Anterior cingulate cortex (tissue), 58 donors: ENCODE measurements at places on chromosomes 1 and 21.

DNA sequence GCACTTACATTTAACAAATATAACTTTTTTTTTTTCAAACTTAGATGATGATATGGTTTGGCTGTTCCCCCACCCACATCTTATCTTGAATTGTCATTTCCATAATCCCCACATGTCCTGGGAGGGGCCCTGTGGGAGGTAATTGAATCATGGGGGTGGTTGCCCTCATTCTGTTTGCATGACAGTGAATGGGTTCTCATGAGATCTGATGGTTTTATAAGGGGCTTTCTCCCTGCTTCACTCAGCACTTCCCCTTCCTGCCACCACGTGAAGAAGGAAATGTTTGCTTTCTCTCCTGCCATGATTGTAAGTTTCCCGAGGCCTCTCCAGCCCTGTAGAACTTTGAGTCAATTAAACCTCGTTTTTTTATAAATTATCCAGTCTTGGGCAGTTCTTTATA, 432.6 kb downstream of the AMY1C start:
- DNase-seq = no peak

DNA sequence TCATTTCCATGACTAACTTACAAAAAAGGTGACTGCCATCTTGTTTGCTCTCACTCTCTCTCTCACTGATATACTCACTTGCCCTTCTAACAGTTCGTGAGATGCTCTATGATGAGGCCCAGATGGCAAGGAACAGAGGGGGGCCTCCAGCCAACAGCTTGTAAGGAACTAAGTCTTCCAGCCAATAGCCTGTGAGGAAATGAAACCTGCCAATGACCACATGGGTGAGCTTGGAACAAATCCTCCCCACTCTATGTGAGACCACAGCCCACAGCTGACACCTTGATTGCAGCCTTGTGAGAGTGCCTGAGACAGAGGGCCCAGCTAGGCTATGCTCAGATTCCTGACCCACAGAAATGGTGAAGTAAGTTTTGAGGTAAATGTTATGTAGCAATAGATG, 153.7 kb downstream of the HHIPL2 start:
- no peak for DNase-seq

DNA sequence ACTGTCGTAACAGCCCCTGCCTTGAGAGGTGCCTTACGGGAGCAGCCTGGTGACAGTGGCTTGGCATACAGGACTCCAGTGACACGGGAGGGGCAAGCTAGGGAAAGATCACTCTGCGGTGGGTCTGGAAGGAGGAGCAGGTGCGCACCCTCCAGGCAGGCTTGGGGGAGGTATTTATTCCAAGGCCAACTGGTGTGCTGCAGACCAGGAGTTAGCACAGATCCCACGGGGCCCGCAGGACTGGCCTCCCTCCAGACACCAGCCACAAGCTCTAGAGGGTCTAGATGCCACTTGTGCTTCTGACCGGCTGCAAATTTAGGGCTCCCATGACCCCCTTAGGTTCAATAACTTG, 22.1 kb downstream of the PSEN2 start:
- DNase-seq = no peak

GRCh38 chr21:43207043-43207315, 38.2 kb downstream of the CRYAA start:
- DNase-seq = no peak

DNA sequence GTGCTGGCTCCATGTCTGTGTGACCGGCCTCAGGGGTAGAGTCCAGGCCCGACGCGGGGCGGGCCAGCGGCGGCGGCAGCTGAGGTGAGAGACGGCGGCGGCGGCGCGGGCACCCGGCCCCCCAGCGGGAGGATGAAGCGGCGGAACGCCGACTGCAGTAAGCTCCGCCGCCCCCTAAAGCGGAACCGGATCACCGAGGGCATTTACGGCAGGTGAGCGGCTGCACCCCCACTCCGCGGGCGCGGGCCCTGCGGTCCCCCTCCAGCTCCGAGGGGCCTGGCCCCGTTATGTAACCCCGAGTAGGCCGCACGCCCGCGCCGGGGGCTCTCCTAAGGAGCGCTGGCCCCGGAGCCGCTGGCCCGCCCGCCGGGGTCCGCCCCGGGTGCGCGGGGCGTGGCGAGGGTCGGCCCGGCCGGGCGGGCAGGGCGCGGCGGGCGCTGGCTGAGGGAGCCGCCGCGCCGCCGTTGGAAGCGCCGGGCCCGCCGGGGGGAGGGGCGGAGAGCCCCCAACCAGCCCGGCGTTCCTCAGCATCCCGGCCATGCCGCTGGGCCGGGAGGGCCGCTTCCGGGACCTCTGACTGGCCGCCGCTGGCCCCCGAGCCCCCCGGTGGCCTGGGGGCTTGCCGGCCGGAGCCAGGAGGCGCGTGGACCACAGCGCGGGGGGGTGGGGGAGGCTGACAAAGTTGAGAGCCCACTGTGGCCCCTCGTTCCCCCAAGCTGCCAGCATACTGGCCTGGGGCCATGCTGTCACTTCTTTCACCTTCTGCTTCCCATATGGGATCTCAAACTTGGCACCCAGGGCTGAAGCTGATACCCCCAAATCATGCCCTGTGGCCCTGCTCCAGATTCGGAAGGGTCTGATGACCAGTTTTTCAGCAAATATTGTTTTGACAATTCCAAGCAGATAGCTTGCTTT, 527 bp downstream of the MACO1 start:
- no peak for DNase-seq

- no peak for DNase-seq
These were observed 69.7 kb downstream of the TTLL7 start for GRCh38 chr1:83929184-83929583.

DNA sequence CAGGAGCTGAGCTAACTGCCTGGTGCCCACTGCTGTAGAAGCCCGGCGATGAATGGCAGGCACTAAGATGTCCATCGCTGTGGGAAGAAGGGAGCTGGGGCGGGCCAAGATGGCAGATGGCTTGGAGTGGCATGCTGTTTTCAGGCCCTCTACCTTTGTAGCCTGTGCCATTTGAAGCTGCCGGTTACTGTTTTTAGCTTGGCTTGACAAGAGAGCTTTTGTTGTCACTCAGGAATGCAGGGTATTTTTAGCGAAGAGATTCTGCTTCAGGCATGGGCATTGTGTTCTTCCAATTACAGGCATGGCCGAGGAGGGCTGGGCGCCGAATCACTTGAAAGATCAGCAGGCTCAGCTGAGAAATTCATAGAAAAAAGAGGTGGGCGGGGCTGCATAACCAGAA, 348.7 kb downstream of the RPS6KC1 start:
- no peak for DNase-seq

DNA sequence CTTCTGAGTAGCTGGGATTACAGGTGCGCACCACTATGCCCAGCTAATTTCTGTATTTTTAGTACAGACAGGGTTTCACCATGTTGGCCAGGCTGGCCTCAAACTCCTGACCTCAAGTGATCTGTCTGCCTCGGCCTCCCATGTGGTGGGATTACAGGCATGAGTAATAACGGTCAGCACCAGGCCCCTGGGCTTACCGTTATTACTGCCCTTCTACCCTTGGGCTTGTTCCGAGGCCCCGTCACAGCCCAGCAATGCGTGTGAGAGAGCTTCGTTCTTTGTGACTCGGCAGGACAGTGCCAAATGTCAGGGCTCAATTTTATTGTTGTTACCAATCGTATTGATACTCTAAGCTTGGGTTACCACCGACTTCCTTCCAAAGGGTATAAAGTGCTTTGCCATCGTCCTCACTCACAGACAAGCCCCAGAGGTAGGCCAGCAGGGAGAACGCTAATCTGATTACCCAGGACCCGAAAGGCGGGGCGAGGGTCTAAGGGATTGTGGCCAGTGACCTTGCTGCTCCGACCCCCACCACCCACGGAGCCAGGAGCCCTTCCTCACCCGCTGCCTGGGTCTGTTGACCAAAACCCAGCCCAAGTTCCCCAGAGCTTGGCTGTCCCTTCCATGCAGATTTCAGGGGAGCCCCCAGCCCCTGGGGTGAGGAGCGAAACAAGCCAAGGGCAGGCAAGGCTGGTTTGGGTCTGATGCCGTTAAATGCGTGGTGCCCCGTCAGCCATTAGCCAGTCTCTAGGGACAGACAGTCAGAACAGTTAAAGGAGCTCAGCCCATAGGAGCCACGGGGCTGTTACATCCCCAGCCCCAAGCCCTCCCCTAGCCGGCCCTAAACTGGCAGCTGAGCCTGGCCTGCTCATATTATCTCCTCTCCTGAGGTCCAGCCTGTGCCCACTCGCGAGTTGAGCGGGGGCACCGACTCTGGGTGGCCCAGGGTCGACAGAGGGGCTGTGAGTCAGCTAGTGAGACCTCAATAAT, 54.9 kb upstream of the CASZ1 start:
- no peak for DNase-seq

DNA sequence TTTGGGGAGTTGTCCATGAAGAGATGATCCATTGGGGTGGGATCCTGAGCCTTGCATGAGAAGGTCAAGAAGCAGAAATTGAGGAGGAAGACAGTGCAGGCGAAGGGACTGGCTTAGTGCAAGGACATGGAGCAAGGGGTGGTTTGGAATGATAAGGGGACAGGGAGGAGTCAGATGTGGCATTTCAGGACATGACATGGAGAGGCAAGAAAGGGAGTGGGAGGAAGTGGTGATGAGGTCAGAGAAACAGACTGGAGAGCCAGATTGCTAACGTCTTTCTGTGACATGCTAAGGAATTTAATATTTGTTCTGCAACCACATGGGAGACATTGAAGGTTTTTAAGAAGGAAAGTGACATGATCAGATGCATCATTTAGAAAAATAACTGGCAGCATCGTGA, 346.8 kb upstream of the FMN2 start:
- DNase-seq = no peak

GRCh38 chr1:240619906-240620621, 8.1 kb upstream of the GREM2 start:
- no peak for DNase-seq

DNA sequence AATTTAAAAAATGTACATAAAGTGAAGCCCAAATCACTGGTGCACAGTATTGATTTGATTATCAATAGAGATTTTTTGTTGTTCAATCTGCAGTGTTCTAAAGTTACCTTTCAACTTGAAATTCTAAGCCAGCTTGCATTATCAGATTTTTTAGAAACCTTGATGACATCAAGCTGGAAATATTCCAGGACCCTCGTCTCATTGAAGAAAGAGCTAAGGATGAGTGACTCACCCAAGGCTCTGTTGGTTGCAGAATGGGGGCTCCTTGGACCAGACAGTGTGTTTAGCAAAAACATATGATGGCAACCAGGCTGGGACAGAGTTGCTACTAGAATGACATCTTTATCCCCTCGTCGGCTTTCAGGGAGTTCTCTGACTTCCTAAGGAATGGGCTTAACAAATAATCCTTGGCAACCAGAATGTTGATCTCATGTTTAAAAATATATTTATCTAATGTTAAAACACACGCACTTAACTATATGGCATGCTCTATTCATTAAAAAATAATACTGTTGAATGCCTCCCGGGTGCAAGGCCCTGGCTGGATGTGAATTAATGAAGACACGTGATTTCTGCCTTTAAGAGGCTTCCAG, 79.7 kb downstream of the RUNX3 start:
- DNase-seq = no peak

GRCh38 chr1:26097696-26098095, 13.9 kb upstream of the PDIK1L start:
- DNase-seq = no peak

DNA sequence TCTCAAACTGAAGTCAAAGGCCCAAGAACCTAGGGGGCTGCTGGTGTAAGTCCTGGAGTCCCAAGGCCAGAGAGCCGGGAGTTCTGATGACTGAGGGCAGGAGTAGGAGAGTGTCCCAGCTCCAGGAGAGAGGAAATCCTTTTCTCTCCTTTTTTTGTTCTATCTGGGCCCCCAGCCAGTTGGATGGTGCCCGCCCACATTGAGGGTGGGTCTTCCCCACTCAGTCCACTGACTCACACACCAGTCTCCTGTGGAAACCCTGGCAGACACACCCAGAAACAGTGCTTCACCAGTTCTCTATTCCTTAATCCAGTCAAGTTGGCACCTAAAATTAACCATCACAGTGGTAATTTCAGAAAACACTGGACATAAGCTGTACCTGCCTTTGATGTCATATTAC, 12.7 kb upstream of the WDR26 start:
- no peak for DNase-seq

GRCh38 chr1:88441022-88441421, 243.1 kb upstream of the PKN2 start:
- DNase-seq = no peak

GRCh38 chr21:43355925-43356289, 71.0 kb downstream of the SIK1 start:
- no peak for DNase-seq

DNA sequence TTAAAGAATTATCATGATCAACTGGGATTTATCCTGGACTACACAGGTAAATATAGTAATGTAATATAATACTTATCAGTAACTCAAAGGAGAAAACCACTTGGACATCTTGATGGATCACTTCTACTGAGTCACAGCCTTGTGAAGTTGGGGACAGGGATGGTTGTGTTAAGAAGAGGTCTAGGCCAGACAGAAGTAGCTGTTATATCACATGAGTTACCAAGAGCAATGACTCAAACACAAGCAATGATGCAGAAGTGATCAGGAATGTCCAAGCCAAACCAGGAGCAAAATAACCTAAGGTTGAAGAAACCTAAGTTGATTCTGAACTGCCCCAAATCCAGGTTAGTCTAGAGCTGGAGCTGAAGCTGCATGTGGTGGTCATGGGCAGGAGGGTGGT, 424.5 kb upstream of the DAB1 start:
- no peak for DNase-seq

DNA sequence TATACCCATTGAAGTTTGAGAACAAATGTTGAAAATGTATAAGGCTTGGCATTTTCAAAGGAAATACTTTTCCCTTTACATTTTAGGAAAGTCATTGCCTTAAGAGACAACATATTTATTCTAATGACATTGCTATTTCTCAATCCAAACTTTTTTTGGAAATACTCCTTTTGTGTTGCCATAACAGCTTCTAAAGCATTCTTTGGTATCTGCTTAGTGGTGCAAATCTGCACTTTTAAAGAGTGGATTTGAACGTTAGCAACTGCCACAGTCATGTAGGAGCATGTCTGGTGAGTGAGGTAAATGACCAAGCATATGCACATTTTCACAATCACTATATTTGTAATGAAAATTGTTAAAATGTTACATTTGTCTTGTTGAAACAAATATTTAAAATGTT, 124.4 kb upstream of the GORAB start:
- DNase-seq = no peak

DNA sequence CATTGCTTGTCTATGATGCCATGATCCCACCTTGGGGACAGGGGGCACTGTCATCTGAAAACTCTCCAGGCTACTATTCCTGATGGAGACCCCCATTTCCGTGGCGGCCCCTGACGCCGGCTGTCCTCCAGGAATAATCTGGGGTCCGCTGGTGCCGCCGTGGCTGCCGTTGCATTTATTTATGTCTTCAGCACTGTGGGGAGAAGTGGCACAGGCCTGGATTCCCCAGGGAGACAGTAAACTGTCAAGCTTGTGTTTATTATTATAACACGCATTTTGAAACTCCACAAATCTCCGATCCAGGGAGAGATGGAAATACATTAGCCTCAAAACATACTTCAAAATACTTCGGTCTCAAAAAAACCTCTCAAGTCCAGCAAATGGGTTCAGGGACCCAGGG, 126.9 kb upstream of the C1orf174 start:
- DNase-seq = no peak
